ENCODE measurements at places on chromosomes 13 and 19. TPM values are rescaled to one million over a fixed set of nuclear protein-coding genes. Genes with fewer than 3 reads are reported as not detected.
A peak's percentile ranks its signal among the peaks of the same experiment; 100 is the strongest.

DNA sequence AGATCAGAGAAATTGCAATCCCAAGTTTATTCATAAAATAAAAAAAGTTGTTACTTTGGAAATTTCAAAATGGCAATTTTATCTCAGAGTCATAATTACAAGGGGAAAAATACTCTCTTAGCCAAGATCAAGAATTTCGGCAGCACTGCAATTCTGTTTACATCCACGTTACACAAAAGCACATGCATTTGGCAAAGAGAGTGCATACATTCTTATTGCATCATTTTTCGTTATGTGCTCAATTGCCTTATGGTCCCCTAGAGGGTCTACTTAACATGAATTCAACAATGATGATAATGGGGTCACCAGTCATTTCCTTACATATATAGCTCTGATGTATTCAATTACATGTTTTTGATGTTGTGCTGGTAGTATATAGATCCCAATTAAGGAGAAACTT is 498.0 kb downstream of the DIAPH3 start:
- no peaks in the 10 kb centered on the region for H3K27me3 ChIP-seq
- H3K27ac ChIP-seq = peak overlapping the region; percentile 26
- no peak overlapping the region for H3K4me3 ChIP-seq
- H3K4me1 ChIP-seq = no peaks in the 10 kb centered on the region

DNA sequence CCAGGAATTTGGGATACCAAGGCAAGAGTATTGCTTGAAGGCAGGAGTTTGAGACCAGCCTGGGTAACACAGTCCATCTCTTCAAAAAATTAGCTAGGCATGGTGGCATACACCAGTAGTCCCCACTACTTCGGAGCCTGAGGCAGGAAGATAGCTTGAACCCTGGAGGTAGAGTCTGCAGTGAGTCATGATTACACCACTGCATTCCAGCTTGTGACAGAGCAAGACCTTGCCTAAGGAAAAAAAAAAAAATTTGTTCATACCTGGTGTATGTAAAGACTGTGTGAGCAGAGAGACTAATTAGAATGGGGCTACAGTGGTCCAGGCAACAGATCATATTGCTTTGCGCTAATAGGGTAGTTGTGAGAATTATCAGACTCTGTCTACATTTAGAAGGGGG is 778.3 kb upstream of the PCDH20 start:
- H3K36me3 ChIP-seq = no peaks in the 10 kb centered on the region
- H3K27ac ChIP-seq = no peak overlapping the region
- no peaks in the 10 kb centered on the region for H3K27me3 ChIP-seq
- no peaks in the 10 kb centered on the region for H3K4me1 ChIP-seq

DNA sequence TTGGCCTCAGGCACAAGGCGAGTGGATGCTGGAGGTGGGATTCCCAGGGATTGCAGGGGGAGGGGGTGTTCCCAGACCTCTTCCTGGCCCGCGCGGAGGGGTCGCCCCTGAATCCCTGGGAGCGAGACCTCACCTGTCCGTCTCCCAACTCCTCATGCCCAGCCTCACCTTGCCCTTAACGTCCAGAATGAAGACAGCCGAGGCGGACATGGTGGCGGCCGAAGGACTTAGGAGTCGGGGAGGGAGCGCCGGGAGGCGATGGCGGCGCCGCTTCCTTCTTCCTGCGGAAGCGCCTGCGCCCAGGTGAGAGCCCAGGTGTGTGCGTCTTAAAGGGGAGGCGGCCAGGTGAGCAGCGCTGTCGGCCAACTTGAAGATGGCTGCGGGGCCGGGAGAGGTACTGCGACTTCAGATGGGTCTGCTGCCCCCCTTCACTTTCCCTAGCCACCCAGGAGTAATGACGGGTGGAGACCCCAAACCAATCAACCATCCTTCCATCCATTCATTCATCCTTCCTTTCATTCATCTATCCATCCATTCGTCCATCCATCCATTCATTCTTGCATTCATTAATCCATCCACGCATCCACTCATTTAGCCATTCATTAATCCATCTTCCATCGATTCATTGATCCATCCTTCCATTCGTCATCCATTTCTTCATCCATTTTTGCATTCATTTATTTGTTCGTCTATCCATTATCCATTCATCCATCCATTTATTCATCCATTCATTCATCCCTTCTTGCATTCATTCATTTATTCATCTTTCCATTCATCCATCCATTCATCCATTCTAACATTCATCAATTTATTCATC is at the start of gene AP1M2:
Gene AP1M2 (minus strand): TSS at position 291 of the 817 bp plus-strand sequence. CDS start 81 bp downstream, at position 210.
- H3K27me3 ChIP-seq = peaks cover 6% of the 10 kb centered on the region
- DNase-seq = no peak
- no peaks in the 10 kb centered on the region for H3K4me1 ChIP-seq
- no peak within 1 kb of the TSS for H3K4me3 ChIP-seq

- no peak overlapping the region for H3K27ac ChIP-seq
- H3K4me3 ChIP-seq = no peak overlapping the region
- no peak for DNase-seq
- H3K4me1 ChIP-seq = no peaks in the 10 kb centered on the region
- no peaks in the 10 kb centered on the region for H3K27me3 ChIP-seq
Observed at GRCh38 chr19:51921949-51922348, 5.3 kb upstream of the ZNF613 start.

GRCh38 chr19:3695986-3696659 is 4.1 kb downstream of the PIP5K1C start:
- DNase-seq = no peak
- no peak overlapping the region for H3K27ac ChIP-seq
- H3K27me3 ChIP-seq = no peaks in the 10 kb centered on the region
- no peaks in the 10 kb centered on the region for H3K4me1 ChIP-seq
- no peak overlapping the region for H3K4me3 ChIP-seq

CATSPERD gene
- not detected for total RNA-seq

LSM4 gene
- total RNA-seq = 87.8 TPM

DNA sequence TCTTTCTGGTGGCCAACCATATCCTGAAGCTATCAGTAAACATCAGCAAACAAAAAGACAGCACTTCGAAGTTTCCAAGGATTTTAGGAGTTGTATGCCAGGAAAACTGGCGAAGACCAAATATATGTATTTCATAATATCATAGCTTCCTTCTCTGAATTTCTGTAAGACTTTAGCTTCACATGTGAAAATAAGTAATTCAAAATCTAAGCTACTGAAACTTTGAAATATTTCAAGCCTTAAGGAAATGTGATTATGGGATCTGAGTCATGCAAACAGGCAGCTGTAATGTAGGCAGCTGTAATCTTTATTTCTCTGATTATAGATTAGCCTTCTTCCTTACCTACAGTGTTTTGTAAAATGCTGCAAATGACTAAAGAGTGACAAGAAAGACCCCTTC is 70.7 kb upstream of the ANKRD10 start:
- H3K27me3 ChIP-seq = no peaks in the 10 kb centered on the region
- no peaks in the 10 kb centered on the region for H3K4me1 ChIP-seq
- no peak overlapping the region for H3K4me3 ChIP-seq
- DNase-seq = no peak
- no peak overlapping the region for H3K27ac ChIP-seq
- no peaks in the 10 kb centered on the region for H3K36me3 ChIP-seq

DNA sequence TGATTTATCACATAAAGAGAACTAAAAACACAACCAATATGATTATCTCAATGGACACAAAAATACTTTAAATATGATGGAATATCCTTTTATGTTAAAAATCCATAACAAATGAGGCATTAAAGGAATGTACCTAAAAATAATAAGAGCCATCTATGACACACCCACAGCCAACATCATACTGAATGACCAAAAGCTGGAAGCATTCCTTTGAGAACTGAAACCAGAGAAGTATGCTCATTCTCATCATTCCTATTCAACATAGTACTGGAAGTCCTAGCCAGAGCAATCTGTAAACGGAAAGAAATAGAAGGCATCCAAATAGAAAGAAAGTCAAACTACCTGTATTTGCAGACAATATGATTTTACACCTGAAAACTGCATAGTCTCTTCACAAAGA is 671.0 kb downstream of the SLITRK1 start:
- no peaks in the 10 kb centered on the region for H3K27me3 ChIP-seq
- no peaks in the 10 kb centered on the region for H3K36me3 ChIP-seq
- no peaks in the 10 kb centered on the region for H3K4me1 ChIP-seq
- no peak overlapping the region for H3K27ac ChIP-seq

- H3K4me3 ChIP-seq = no peak overlapping the region
- H3K36me3 ChIP-seq = no peaks in the 10 kb centered on the region
- no peak for DNase-seq
- H3K27me3 ChIP-seq = no peaks in the 10 kb centered on the region
- H3K4me1 ChIP-seq = no peaks in the 10 kb centered on the region
Observed at GRCh38 chr19:34082289-34083077, 89.8 kb upstream of the LSM14A start.

FXYD3 gene
- 1.5 TPM for total RNA-seq

Data from uterus (tissue), 4 donors.